Activated CD8-positive, alpha-beta memory T cell treated with anti-CD3 and anti-CD28 coated beads for 4 hours (primary cell): ENCODE measurements at places on chromosomes 12 and 14.

- no peak for DNase-seq
Measured at GRCh38 chr12:1806301-1807086, 13.9 kb upstream of the LRTM2 start.

GRCh38 chr12:31272607-31273225 is 53.2 kb downstream of the SINHCAF start:
- no peak for DNase-seq

GRCh38 chr14:89533766-89534165 is 116.7 kb upstream of the FOXN3 start:
- no peak for DNase-seq

- no peak for DNase-seq
Measured at GRCh38 chr14:101873991-101874390, 90.4 kb upstream of the DYNC1H1 start.

GRCh38 chr14:102396521-102396920 is 33.8 kb downstream of the TECPR2 start:
- no peak for DNase-seq

DNA sequence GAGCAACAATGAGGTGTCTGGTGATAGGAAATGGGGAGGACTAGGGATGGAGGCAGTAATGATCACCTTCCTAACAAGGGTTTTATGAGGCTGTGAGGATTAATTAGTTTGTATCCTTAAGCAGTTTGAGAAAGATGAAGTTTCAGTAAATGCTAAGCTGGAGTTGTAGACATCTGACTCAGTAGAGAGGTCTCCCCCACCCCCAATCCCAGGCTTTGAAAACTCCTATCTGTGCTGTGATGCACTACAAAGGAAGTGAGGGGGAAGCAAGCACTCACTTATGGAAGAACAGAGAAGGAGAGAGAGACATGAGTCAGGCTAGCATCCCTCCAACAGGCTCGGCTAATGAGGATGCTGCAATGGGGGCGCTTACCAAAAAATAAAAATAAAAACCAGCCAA is 5.5 kb upstream of the BCL11B start:
- DNase-seq: no peak

GRCh38 chr12:120658286-120659150 is 18.1 kb downstream of the CABP1 start:
- DNase-seq: no peak

- DNase-seq: no peak
Measured at GRCh38 chr12:27906658-27907473, 65.7 kb downstream of the PTHLH start.
